ENCODE measurements at places on chromosomes 6 and 20.

GRCh38 chr6:24778121-24778520 lies 3.4 kb downstream of the GMNN start:
- DNase-seq: no peak

- no peak for DNase-seq
Observed at GRCh38 chr6:48701572-48701971, 590.6 kb upstream of the PTCHD4 start.

DNA sequence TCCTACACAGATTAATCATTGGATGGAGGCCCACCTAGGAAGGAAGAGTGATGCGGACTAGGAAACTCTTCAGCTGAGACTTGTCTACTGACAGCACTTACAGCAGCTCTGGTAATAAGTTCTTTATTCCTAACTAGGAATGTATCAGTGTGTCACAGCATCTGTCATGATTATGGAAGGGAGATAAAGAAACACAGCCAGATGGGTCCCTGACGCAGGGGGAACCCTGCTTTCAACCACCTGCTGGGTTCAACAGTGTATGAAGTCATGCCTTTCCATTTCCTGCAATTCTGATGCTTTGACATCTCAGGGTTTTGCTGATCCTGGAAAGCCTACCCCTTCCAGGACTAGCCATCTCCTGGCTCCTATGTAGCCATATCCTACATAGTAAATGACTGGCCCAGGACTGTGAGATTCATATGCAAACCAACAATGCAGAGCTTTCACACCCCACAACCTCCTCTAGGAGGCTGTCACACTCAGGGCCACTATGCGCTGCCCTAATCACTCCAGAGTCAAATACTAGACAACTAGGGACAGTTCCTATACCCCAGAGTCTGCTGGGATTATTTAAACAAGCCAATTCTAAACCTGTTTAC lies 29.0 kb upstream of the MANEA start:
- DNase-seq: no peak

DNA sequence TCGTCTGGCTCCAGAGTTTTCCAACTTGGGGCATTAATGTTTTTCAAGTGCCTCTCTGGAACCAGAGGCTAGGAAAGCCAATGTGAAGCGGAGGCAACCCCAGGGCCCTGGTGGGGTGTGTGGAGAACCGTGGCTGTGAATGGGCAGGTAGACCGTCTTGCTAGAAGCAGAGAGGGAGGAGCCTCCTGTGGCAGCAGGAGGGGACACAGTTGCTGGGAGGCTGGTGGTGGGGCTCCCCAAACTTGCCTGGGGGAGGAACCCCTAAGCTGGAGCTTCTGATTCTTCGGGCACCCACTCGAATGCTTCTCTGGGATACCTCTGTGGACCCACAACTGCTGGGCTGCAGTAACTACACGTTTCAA lies 65.3 kb upstream of the APCDD1L start:
- no peak for DNase-seq

GRCh38 chr20:63740627-63741353 lies 1.2 kb downstream of the SLC2A4RG start:
- DNase-seq: peak; percentile 27

GRCh38 chr20:1757606-1758512 lies 100.3 kb upstream of the SIRPG start:
- DNase-seq: no peak

- no peak for DNase-seq
Observed at GRCh38 chr6:143112084-143112768, 51.5 kb downstream of the AIG1 start.

- no peak for DNase-seq
Observed at GRCh38 chr6:108588586-108588985, 27.9 kb downstream of the FOXO3 start.

- DNase-seq: no peak
Observed at GRCh38 chr6:45759472-45759810, 256.2 kb downstream of the CLIC5 start.

DNA sequence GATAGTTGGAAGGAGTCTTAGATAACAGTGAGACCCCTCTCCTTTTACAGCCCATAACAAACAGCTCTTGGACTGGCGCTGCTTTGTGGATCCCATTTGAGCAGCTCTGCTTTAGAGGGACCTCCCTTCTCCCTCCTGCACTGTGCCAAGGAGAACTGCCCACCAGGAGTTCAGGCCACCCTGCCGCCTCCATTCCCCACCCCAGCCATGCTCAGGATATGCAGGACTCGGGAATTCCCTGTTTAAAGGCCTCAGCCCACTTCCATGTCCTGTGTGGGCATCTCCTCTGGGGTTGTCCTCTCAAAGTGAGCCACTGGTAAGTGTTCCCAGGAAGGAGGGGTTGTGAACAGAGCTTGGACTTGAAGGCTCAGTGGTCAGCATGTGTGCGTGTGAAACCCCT lies 312.6 kb upstream of the RNF24 start:
- DNase-seq: no peak

DNA sequence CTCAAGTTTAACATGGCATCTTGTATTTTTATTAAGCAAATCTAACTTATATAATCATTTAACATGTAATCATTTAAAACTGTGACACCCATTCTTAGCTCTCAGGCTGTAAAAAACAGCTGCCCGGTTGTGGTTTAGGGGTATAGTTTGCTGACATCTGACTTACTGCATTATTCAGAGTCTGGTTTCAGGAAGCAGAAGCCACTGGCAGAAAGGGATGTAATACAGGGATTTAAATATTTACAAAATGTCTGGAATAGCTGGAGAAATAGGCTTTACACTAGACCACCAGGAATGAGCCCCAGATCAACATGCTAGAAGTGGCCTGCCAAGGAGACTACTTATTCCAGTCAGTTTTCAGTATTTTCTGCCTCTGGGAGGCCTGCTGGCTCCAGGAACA lies 421.1 kb downstream of the CD109 start:
- DNase-seq: no peak

GRCh38 chr6:107491138-107491609 lies 1.3 kb downstream of the SOBP start:
- no peak for DNase-seq

DNA sequence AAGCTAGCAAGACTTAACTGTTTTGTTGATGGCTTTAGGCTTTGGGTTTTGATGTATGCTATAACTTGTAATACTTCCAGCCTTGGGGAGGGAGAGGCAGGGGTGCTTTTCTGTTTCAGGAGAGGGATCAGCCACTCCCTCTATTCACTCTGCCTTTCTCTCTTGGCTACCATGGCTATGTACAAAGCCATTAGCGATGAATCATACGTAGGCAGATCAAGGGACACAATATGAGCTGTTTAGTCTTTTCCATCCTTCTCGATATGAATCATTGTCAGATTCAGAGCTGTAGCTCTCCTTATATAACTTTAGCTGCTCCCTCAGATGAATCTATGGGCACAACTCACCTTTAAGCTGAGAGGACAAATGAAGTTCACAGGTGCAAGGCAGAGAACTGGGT lies 230.6 kb downstream of the TSHZ2 start:
- no peak for DNase-seq

DNA sequence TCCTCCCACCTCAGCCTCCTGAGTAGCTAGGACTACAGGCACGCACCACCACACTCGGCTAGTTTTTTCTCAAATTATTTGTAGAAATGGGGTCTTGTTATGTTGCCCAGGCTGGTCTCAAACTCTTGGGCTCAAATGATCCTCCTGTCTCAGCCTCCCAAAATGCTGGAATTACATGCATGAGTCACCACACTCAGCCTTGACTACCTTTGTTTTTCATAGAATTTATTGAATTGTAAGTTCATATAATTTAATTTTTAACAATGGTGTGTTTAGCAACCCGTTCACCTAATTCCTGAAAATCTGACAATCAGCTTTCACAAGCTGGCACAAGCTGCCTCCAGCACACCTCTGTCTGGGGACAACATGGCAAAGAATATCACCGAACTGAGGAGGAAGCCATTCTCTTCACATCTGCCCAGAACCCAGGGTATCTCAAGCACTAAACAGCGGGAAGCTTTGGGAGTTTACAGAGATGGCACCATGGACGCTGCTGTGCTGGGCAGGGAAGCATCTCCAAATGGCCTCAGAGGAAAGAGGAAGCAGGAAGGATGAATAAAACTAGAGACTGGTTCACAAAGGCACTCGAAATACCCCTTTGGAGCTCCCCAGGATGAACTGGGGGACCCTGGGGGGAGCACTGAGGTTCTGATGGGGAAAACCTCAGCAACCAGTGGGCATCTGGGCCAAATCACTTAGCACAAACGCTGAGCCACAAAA lies 2.9 kb downstream of the RIPOR3 start:
- no peak for DNase-seq

- DNase-seq: no peak
Observed at GRCh38 chr20:4550740-4551139, 171.0 kb upstream of the PRND start.

DNA sequence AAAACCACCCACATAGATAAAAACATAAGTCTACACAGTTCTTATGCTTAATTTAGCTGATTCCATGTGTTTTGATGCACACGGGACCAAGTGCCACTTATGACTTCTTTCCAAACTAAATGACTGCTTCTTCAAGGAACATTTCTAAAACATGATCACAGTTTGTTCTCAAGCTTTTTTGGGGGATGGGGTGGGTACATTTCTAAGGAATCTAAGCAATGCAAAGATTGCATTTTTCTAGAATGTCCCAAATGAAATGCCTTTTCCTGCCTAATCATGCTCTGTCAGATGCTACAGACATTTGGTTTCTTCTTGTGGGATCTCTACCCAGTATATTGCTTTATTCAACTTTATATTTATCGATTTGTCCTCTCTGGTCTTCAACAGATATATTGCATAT lies 496.8 kb upstream of the JAG1 start:
- DNase-seq: no peak

DNA sequence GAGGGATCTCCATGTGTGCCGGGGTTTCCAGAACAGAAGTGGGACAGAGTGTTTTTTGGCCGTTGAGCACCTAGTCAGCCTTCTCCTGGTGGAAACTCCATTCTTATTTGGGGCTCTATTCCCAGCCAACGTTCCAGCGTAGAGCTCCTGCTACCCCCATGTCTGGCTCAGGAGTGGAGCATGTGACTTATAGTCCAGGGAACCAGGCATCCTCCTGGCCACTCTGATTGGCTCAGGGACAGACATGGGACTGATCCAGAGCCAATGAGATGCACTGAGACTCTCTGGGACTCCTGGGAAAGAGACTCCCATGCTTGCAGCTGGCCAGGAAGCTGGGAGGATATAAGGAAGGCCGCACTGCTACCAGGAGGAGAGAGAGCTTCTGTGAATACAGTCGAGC lies 87.1 kb downstream of the SULF2 start:
- DNase-seq: no peak

GRCh38 chr6:24910961-24911725 lies 24.6 kb downstream of the RIPOR2 start:
- no peak for DNase-seq

- DNase-seq: no peak
Observed at GRCh38 chr6:65004283-65004682, 702.7 kb downstream of the EYS start.

GRCh38 chr6:115882174-115882573 lies 178.5 kb downstream of the FRK start:
- DNase-seq: no peak

GRCh38 chr6:158437571-158437970 lies 122.3 kb upstream of the TMEM181 start:
- no peak for DNase-seq

All from effector CD8-positive, alpha-beta T cell (primary cell).